NCI-H446 treated with DMSO at 0.1 percent for 48 hours (cell line): ENCODE measurements at places on chromosomes 5 and 9.
A peak's percentile ranks its signal among the peaks of the same experiment; 100 is the strongest.

GRCh38 chr5:33848554-33848953 is 43.2 kb downstream of the ADAMTS12 start:
- no peak for DNase-seq

- no peak for DNase-seq
Measured at GRCh38 chr9:116432051-116432450, 255.1 kb upstream of the TRIM32 start.

- no peak for DNase-seq
Measured at GRCh38 chr5:72673623-72674022, 142.8 kb upstream of the TNPO1 start.

- DNase-seq, result no peak
Measured at GRCh38 chr9:69454321-69454720, 129.3 kb downstream of the ENTREP1 start.

- DNase-seq, result no peak
Measured at GRCh38 chr5:138536665-138537315, 6.2 kb downstream of the ETF1 start.

- no peak for DNase-seq
Measured at GRCh38 chr5:169583101-169583423, 511 bp upstream of the SPDL1 start.

DNA sequence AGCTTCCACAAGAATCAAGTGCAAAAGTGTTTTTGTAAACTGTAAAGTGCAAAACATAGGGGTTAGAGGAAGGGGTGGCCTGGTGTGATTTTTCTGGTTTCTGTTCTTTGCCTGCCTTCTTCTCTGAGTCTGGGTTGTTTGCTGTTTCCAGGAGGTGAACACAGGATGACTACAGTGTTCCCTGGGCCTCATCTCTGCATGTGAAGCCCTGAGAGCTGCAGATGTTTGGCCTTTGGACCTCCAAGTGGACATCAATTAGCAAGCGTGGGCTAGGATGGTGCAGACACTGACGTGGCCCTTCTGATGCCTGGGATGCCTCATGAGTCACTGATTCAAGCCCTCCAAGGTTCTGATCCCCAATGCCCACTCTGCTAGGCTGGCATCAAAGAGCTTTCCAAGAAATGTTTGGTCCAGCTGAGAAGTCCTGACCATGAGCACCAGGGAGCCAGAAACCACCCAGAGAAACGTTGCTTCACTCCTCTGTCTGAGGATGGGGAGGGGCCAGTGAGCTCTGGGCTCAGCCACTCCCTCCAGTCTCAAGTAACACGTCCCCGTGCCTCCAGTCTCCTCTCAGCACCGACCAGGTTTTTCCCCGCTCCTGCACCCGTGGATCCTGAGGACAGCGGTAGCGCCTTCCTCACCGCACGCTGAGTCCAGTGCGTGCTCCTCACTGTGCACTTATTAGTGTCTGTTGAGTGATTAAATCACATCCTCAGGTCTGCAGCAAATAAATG is 7.6 kb downstream of the IL9 start:
- DNase-seq, result no peak

DNA sequence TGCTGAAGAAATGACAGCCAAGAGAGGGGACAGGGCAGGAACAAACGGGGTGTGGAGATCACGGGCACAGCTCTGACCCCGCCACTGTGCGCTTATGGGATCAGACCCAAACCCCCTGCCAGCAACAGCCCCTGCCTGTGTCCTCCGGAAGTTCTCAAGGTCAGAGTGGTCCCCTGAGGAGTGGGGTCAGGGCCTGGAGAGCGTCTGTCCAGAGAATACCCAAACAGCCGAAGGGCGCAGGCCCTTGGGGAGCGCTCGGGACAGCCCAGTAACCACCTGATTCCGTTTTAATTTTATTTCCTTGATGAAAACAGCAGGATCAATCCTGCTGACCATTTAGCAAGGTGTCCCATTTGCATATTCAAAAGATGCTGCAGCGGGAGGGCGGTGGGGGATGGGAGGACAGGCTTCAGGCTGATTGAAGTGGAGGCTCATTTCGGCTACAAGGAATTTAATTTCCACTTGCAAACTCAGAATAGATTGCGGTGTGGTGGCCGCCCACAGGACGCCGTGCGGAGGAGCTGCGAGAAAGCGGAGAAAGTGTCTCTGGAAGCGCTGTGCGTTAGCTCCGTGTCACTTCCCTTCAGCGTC is 32.6 kb upstream of the TMEM250 start:
- no peak for DNase-seq

DNA sequence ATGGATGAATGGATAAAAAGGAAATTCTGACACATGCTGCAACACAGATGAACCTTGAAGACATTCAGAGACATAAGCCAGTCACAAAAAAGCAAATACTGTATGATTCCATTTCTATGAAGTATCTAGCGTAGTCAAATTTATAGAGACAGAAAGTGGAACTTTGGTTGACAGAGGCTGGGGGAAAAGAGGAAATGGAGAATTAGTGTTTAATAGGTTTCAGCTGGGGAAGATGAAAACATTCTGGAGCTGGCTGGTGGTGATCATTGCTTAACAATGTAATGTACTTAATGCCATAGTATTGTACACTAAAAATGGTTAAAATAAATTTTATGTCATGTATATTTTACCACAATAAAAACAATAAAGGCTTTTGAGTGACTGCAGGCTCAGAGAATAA is 24.2 kb downstream of the PPIC start:
- no peak for DNase-seq

DNA sequence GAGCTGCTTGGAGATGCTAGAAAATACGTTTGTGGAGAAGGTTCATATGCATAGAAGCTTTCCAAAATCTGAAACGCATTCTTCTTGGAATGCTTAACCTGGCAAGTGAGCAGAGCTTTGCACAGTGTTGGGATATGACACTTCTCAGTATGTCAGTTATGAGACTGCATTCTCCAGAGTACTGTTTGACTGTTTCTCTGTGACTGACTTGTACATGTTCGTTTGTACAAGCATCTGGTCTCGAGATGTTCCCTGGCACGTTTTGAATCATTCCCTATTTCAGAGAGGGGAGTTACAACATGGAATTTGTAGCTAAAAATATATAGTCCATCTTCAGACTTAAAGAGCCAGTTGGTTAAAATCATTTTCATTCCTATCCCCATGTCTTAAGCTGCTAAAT is 272.4 kb downstream of the ARRDC3 start:
- DNase-seq, result no peak

- DNase-seq, result no peak
Measured at GRCh38 chr5:149730620-149731331, 666 bp downstream of the PPARGC1B start.

GRCh38 chr9:126119731-126120130 is 206.9 kb upstream of the MVB12B start:
- DNase-seq, result no peak

- peak; percentile 34 for DNase-seq
Measured at GRCh38 chr9:89874351-89875321, 269.8 kb downstream of the GADD45G start.

- no peak for DNase-seq
Measured at GRCh38 chr9:123302348-123303214, 34.2 kb upstream of the STRBP start.

DNA sequence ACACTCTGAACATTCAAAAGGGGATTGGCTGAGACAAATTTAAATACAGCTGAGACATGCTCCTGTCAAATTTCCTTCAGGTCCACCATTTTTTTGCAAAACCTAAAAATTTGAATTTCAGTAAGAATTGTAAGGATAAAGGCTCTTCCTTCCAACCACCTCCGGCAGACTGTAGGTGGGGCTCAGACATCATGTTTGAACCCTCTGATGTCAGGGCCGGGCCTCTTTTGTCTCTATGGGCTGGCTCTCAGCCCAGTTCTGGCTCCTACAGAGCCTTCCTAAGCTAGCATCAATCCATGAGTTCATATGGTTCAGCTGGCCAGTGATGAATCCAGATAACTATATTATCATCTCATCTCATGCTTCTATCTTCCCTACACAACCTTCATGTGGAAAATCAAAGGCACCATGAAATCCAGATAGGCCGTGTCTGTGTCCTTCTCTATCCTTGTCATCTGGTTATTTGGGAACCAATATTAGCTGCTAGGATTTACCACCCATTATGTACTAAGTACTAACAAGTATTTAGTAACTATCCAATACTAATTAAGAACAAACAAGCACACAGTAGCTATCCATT is 44.2 kb downstream of the NIPSNAP3B start:
- DNase-seq, result no peak

DNA sequence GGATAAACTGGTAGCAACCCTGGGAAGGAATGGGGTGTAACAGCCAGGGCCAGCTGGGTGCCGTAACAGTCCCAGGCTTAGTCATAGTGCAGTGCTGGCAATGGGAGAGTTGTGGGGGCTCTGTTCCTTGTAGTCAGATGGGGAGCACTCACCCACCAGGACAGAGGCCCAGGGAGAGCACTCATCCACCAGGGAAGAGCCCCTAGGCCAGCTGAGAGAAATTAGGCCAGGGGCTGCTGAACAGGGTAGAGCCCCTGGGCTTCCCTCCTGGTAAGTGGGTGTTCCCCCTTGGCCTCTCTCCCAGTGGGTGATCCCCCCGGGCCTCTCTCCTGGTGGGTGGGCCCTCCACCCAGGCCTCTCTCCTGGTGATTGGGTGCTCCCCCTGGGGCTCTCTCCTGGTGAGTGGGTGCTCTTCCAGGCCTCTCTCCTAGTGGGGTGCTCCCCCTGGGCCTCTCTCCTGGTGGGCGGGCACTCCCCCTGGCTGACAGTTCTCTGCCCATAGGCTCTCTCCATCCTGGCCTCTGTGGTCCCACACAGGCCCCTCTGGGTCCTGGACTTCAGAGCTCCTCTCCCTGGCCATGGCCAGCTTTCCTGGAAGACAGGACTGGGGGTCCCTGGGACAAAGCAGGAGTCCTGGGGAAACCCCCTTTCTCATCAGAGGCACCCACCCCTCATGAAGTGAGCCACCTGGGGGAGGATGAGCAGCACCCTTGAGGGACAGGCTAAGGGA is 13.4 kb downstream of the FGD3 start:
- no peak for DNase-seq

GRCh38 chr5:36301858-36302603 is at the start of gene RANBP3L:
Gene RANBP3L, minus strand, starts transcription at chr5:36301902. Its CDS starts 486 bp downstream, at chr5:36301416.
- no peak for DNase-seq

- no peak for DNase-seq
Measured at GRCh38 chr9:125700791-125701190, 6.2 kb downstream of the MAPKAP1 start.

DNA sequence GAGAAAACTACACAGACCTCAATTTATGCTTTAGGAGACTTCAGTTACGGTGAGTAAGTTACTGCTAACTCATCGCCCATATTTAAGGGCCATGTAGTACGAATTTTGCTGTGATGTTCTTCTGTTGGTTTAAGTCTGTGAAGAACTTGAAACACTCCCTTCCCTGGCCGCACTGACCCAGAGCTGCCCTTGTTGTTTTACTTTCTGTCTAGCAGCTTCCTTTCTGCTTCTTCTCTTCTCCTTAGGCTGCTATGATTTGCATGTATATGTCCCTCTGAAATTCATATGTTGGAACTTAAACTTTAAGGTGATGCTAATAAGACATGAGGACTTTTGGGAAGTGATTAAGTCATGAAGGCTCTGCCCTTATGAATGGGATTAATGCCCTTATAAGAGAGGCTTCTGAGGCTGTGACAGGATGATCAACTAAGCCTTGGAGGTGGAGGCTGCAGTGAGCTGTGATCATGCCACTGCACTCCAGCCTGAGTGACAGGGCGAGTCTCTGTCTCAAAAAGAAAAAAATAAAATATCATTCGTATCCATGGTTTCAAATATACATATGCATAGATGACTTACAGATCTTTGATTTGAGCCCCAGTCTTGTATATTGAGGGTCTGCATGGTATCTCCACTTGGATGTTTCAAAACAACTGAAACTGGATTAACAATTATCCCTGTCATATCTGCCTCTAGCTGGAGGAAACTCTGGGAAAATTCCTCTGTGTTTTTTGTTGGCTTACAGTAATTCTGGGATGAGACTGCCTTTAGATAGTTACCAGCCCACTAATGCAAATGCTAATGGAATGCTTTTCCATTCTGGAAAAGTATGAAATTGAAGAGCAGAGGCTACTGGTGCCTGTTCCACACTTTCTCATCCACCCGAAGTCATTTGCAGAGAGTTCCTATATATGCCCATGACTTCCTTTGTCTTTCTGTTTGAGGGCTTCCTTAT is 263.4 kb upstream of the ACTBL2 start:
- DNase-seq, result no peak

GRCh38 chr5:149246906-149247305 is 24.8 kb upstream of the AFAP1L1 start:
- no peak for DNase-seq

GRCh38 chr5:65919773-65920172 is 6.6 kb upstream of the ERBIN start:
- no peak for DNase-seq

GRCh38 chr5:60887746-60888145 is 43.7 kb upstream of the ELOVL7 start:
- DNase-seq, result no peak

- DNase-seq, result no peak
Measured at GRCh38 chr9:16928179-16928945, 57.9 kb upstream of the BNC2 start.

GRCh38 chr9:114449236-114449635 is 56.0 kb downstream of the WHRN start:
- DNase-seq, result no peak

DNA sequence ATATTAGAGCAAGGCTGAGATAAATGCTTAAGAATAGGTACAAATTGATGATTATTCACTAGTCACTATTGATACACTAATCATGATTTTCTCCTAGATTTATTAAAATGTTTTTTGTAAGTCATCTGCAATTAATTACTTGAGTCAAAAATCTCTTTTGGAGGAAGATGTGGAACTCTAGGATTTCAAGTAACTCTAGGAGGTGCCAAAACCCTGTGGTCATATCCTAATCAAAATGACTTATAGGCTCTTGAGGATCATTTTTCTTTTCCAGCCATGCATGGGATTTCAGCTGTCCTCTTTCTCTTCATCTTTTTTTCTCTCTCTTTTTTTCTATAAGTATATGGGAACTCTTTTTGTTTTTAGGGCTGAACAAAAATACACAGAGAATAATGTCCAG is 141.8 kb upstream of the CD180 start:
- DNase-seq, result no peak

DNA sequence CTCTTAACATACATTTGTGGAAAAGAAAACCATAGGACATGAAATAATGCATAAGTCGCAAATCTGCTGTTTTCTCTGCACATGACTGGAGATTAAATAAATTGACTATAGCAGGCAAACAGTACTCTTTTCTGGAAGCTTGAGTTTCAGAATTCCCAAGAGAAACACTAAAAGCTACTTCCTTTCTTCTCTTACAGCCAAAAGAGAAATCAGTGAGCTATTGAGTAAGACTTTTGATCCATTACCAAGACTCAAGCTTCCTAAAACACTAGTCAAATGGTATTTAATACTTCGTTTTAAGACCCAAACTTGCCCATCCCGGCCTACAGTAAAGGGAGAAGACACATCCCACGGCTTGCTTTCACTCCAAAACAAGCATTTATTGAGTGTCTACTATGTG is 335.8 kb upstream of the PUM3 start:
- DNase-seq, result no peak

GRCh38 chr5:139245637-139246339 is 47.6 kb upstream of the SIL1 start:
- no peak for DNase-seq

- no peak for DNase-seq
Measured at GRCh38 chr5:66981266-66982055, 215.1 kb downstream of the CD180 start.
